ENCODE measurements at places on chromosomes 11 and 22. TPM values are rescaled to one million over a fixed set of nuclear protein-coding genes. Genes with fewer than 3 reads are reported as not detected.

Gene TNNI2
- total RNA-seq: under 0.01 TPM

Gene DCUN1D5
- total RNA-seq: 76.6 TPM

Gene NFAM1
- 0.07 TPM for total RNA-seq

Gene ALG12
- 21.9 TPM for total RNA-seq

Gene PHOX2A
- not detected for total RNA-seq

Data from nasal cavity respiratory epithelium epithelial cell of viscerocranial mucosa (primary cell).